ENCODE measurements at places on chromosomes 7 and 10.

GRCh38 chr10:67079126-67079525, 153.3 kb downstream of the LRRTM3 start:
- no peak for DNase-seq

DNA sequence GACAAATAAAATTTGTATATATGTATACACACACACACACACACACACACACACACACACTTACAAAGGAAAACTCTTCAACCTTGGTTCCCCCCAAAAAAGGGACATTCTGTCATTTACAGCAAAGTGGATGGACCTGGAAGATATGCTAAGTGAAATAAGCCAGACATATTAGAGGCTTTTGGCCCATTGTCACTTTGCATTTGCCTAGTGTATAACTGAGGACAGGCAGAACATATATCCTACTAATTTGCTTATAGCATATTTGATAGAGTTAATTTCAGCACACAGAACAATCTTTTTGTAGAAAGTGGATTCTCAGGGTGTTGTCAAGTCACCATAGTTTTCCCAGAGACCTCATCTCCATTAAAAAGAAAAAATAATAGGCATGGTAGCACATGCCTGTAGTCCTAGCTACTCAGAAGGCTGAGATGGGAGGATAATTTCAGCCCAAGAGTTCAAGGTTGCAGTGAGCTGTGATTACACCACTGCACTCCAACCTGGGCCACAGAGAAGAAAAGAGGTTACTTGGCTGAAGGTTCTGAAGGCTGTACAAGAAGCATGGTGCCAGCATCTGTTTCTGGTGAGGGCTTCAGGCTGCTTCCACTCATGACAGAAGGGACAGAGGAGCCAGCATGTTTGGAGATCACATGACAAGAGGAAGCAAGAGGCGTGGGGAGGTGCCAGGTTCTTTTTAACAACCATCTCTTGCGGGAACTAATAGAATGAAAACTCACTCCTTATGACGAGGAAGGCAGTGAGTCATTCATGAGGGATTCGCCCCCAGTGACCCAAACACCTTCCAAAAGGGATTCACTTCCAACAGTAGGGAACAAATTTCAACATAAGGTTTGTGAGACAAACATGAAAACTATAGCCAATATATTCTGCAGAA, 135.6 kb downstream of the TMEM168 start:
- DNase-seq: no peak

GRCh38 chr7:138829335-138829734, 31.3 kb upstream of the ATP6V0A4 start:
- DNase-seq: no peak

- DNase-seq: no peak
These were observed 10.2 kb upstream of the C10orf67 start for GRCh38 chr10:23354630-23355279.

- no peak for DNase-seq
These were observed 244.2 kb downstream of the IPMK start for GRCh38 chr10:58023341-58024073.

GRCh38 chr10:124008187-124008586, 85.2 kb downstream of the CHST15 start:
- no peak for DNase-seq

- DNase-seq: no peak
These were observed 2.5 kb downstream of the PRR15 start for GRCh38 chr7:29565982-29566746.

GRCh38 chr10:80164596-80164995, 32.1 kb downstream of the PLAC9 start:
- no peak for DNase-seq

GRCh38 chr7:28291559-28291958, 111.0 kb upstream of the JAZF1 start:
- no peak for DNase-seq

GRCh38 chr7:113084496-113085172, 2.0 kb downstream of the GPR85 start:
- DNase-seq: no peak

GRCh38 chr7:13979671-13980435, 9.6 kb downstream of the ETV1 start:
- DNase-seq: no peak

DNA sequence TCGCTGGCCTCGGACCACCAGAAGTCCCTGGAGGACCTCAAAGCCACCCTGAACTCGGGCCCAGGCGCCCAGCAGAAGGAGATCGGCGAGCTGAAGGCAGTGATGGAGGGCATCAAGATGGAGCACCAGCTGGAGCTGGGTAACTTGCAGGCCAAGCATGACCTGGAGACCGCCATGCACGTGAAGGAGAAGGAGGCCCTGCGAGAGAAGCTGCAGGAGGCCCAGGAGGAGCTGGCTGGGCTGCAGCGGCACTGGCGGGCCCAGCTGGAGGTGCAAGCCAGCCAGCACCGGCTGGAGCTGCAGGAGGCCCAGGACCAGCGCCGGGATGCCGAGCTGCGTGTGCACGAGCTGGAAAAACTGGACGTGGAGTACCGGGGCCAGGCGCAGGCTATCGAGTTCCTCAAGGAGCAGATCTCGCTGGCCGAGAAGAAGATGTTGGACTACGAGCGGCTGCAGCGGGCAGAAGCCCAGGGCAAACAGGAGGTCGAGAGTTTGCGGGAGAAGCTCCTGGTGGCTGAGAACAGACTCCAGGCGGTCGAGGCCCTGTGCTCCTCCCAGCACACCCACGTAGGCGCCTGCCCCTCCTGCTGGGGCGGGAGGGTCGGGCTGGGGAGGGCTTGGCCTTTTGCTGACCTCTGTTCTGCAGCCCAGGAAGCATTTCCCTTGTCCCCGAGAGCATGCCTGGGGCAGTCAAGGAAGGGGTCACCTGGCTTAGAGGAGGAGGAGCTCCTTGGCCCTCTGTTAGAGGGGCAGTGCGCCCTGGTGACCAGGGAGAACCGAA, 77.3 kb upstream of the GTF2IRD1 start:
- DNase-seq: no peak

DNA sequence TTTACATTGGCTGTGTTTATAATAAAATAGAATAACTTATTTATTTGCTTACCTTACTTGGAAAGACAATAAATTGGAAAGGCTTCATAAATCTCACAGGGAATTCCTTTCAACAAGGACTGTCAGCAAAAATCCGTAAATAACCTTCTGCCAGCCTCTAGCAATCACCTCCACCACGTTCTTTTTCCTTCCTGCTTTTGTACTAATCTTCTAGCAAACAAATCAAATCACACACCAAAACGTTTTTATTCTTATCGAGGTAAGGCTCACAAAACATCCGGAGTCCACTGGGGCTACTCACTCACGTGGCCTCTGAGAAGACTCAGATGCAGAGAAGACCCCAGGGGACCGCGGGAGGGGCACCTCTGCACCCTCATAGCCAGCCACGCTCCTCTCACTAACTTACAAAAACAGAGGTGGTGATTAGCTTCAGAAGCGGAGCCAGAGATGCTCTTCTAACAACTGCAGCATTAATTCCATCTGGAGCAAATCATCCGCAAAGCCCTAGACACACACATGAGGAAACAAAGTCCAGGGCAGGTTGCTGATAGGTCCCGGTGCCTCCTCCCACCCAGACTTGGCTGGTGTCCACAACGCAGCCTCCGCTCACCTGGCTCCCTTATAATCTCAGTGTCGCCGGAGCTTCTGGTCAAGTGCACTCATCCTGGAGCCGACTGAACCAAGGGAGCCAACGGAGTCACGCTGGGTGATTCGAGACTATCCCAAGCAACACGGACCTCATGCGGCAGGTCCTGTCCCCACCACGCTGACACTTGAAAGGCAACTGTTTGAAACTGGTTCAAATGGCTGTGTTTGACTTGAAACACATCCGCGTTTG, 22.5 kb downstream of the CTBP2 start:
- DNase-seq: no peak

- no peak for DNase-seq
These were observed 16.2 kb downstream of the NCOA4 start for GRCh38 chr10:46014206-46014605.

GRCh38 chr7:71633551-71634008, 501.6 kb downstream of the GALNT17 start:
- DNase-seq: no peak

- no peak for DNase-seq
These were observed 3.0 kb downstream of the TBX20 start for GRCh38 chr7:35250941-35251340.

DNA sequence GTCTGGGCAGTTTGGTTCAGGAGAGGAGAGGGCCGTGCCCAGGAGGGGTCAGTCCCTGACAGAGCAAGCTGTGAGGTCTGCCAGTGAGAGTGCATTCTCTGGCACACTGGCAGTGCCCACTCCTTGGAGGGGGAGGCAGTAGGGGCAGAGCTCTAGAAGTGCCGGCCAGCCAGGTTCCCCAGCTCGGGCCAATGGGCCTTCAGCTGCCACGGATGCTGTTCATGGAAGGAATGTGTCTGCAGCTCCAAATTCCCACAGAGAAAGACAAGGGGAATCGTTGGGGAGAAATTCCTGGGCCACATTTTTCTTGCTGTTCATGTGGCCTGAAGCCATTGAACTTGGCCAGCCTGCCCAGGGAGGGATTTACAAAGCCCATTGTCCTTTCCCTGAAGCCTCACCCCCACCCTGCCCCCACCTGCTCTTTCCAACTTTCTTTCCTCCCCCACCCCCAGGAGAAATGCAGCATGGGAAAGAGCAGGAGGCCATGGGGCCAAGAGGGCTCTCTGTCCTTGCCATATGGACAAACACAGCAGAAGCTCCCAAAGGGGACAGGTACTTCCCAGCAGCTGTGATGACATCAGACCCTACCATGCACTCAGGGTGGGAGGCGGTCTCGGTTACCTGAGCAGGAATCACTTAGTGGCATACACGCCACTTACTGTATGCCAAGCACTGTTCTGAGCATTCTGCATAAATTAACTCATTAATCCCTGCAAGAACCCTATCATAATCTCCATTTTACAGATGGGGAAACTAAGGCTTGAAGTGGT, 70.7 kb downstream of the ARHGAP22 start:
- no peak for DNase-seq

GRCh38 chr7:118325450-118325808, 100.9 kb downstream of the ANKRD7 start:
- DNase-seq: no peak

GRCh38 chr7:2200584-2200980, 32.2 kb downstream of the MAD1L1 start:
- no peak for DNase-seq

GRCh38 chr10:104937567-104937966, 296.5 kb downstream of the SORCS3 start:
- no peak for DNase-seq

Measured in stimulated activated CD4-positive, alpha-beta T cell treated with anti-CD3 and anti-CD28 coated beads, Interleukin-2, amount 100 ng/mL, for 48 hours (primary cell).